ENCODE measurements at places on chromosomes 12 and 14. TPM values are rescaled to one million over a fixed set of nuclear protein-coding genes. Genes with fewer than 3 reads are reported as not detected.

The METTL25 gene
- 10.8 TPM for polyA plus RNA-seq

- DNase-seq = no peak
Measured at GRCh38 chr12:28537474-28537873, 347.2 kb downstream of the CCDC91 start.

DNA sequence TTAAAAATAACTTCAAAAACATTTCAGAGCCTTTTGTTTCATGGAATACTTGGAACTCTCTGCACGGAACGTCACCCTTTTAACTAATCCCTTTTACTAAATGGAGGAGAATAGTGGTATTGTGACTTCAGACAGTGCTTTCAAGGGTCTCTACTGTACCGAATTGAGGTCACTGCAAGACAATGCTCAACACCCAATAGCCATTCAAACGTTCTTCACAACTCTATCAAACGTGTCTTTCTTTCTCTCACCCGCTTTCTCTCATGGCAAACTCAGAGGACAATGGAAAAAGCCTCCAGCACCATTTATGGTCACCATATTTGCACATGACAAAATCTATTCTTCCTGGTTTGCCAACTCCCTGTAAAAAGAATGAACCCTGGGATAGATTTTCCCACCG lies 132.1 kb upstream of the SOX5 start:
- DNase-seq = no peak

The FKBP3 gene
- 122 TPM for polyA plus RNA-seq

GRCh38 chr12:5262450-5262849 lies 169.5 kb upstream of the NTF3 start:
- no peak for DNase-seq

- no peak for DNase-seq
Measured at GRCh38 chr12:51773145-51773869, 75.2 kb downstream of the FIGNL2 start.

DNA sequence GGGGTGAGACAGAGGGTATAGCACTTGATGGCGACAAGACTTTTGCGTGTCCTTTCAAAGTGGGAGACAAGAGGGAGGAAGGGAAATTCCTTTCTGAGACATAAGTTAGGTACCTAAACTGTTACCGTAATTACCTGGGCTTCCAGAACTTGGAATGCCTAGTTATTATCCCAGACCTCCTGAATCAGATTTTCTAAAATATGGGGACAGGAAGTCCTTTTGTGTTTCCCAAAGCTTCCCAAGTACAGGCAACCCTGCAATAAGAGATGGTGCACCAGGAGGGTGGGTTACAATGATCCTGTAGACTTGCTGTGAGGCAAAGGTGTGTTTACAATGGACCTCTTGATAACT lies 83.9 kb downstream of the CMKLR1 start:
- DNase-seq = no peak

- DNase-seq = no peak
Measured at GRCh38 chr12:57173089-57173488, 25.7 kb upstream of the LRP1-AS start.

The CLEC9A gene
- not detected for polyA plus RNA-seq

The ASB2 gene
- polyA plus RNA-seq = 0.97 TPM

The EPYC gene
- polyA plus RNA-seq = not detected

The ENDOU gene
- 0.28 TPM for polyA plus RNA-seq

DNA sequence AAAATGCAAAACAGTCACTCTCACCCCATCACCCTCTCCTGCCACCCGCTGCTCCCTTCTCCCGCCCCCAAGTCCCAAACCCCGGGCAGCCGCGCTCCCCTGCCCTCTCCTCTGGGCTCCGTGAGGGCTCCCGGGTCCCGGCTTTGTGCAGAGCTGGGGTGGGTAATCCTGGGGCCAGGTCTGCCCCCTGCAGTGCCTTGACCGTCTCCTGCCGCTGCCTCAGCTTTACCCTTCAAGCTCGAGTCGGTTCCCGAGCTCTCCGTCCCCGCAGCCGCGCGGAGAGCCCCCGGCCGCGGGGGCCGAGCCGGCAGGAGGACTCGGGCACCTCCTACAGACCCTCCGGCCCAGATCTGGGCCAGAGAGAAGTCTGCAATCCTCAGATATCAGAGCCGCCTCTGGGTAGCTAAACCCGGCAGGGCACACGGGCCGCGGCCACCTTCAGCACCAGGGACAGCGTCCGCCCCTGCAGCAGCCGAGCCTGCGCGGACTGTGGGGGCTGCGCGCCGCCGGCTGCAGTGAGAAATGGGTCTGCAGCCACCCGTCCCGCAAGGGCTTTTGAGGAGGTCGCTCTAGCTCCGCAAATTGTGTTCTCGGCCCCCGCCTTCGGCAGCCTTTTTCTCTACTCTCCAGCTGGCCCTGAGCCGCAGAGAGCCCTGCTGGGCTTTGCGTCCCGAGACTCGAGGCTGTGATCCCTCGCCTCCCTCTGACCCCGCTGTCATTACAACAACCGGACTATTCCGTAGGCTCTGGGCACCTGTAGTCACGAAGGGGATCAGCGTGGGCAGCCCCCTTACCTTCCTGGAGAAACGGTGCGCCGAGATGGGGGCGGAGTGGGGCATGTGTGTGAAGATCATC lies 1.2 kb downstream of the PRMT8 start:
- peak; percentile 80 for DNase-seq

GRCh38 chr14:34678306-34678705 lies 36.1 kb downstream of the CFL2 start:
- no peak for DNase-seq

The RBMS2 gene
- 8.5 TPM for polyA plus RNA-seq

DNA sequence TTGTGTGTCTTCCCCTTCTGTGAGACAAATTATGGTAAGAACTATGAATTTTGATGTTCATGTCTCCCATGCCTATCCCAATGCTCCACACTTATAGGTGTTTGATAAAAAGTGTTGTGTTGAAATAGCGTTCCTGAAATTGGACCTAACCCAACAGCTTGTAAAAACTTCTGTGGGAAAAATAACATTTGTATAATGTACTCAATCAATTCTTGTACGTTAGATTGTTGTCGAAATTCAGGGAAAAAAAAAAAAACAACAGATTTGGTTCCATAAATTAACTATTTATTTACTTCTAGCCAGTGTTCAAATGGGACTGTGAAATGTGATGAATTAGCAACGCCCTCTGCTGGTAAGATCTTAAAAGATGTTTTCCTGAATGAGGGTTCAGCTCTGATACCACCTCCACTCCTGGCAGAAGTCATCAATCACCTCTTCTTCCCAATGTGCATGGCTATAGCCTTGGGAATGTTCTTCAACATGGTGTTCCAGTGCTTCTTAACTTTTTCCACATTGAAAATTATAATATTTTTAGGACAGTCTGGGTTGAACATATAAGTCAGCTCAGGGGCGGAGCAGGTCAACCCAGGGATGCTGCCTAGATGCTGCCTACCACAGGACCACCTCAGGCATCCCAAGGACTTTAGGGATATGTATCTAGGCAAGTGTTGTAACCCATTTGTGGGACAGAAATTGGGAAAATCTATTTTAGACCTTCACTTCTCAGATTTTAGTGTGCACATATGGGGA lies 170.6 kb downstream of the OTOGL start:
- no peak for DNase-seq

GRCh38 chr12:102680304-102680703 lies 199.9 kb upstream of the IGF1 start:
- no peak for DNase-seq

The RBP5 gene
- polyA plus RNA-seq = 609 TPM

- no peak for DNase-seq
Measured at GRCh38 chr12:50589650-50590435, 85.1 kb downstream of the DIP2B start.

The DEGS2 gene
- polyA plus RNA-seq = 25.1 TPM

- DNase-seq = no peak
Measured at GRCh38 chr12:115864396-115864795, 413.1 kb downstream of the MED13L start.

DNA sequence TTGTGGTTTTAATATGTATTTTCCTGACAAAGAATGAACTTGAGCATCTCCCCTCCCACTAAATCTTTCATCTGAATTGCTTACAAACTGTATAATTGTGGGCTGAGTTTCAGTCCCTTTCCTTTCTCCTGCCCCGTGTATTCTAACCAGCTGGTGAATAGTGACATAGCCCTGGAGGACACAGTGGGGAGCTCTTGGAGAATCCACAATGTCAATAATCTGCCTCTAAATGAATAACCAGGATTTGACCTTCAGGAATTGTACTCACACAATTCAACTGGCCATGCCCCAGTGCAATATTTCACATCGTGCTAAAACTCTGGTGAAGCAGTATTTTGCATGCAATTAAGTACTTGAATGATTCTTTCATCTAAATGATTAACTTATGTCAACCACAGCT lies 177.2 kb downstream of the C12orf42 start:
- no peak for DNase-seq

- DNase-seq = no peak
Measured at GRCh38 chr14:101335061-101335661, 226.1 kb upstream of the DIO3 start.

All from kidney (tissue), 22 donors.